ENCODE measurements at places on chromosomes 2 and 18.

DNA sequence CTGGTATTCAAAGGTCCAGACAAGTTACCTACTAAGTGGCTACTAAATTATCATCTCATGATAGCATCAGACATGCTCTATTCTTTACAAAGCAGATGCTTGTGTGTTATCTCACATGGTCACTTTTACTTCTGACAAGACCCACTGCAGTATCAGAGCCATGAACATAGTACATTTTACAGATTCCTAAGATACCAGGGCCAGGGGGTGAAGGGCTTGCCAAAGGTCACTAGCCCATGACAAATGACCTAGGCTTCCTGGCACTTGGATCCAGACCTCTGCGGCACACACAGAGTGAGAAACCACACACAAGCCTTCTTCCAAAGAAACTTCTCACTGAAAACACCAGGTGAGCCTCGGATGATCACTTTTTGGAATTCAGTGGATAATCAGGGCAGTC lies 446.8 kb downstream of the EIPR1 start:
- no peak for DNase-seq

- no peak for DNase-seq
Observed at GRCh38 chr2:237294460-237294859, 119.5 kb downstream of the COL6A3 start.

DNA sequence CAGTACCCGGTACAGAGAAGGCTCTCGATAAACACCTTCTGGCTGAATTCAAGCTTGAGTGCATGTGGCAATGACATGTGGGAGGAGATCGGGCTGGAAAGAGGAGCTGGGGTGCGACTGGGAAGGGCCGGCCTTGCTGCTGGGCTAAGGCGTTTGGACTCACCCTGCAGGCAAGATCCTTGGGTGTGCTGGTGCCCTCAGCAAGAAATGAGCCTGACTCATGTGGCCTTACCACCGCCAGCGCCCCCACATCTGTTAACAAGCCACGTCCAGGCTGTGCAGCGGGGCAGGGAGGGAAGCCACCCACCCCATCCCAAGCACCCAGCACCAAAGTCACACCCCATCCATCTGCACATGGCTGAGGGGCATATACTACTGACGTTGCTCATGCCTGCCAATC lies 1.3 kb downstream of the HS1BP3 start:
- DNase-seq: no peak

DNA sequence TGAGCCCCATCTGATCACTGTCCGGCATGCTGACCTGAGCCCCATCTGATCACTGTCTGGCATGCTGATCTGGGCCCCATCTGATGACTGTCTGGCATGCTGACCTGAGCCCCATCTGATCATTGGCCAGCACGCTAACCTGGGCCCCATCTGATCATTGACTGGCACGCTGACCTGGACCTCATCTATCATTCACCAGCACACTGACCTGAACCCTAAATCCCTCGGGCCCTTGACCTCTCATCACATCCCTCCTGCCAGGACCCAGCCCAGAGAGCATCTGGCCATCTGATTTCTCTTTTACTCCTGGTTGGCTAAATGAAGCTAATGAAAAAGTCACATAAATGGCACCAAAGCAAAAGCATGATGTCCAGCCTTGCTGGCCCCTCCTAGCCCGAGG lies 207.1 kb downstream of the NDUFA10 start:
- no peak for DNase-seq

DNA sequence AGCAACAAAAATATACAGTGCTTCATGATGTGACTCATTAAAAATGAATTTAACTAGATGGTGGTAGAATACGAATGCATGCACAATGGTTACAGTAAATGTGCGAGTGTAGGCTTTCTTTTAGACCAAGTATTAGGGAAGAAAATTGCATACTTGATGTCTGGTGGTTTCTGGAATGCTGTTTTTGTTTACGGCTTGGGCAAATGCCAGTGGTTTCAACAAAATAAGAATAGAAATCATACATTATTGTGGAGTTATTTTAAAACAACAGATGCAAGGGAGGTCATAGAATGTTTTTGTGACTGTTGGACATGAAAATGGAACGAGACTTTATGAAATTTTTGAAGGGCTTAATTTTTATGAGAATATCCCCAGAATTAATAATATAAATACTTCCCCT lies 580.9 kb downstream of the PLCL1 start:
- no peak for DNase-seq

Data from cerebellar nuclear complex (tissue), 1 donor.